Neural progenitor cell (in vitro differentiated cells): ENCODE measurements at places on chromosomes 11 and 22. TPM values are rescaled to one million over a fixed set of nuclear protein-coding genes. Genes with fewer than 3 reads are reported as not detected.
A peak's percentile ranks its signal among the peaks of the same experiment; 100 is the strongest.

GRCh38 chr22:35156945-35157344 is 91.0 kb downstream of the ISX start:
- no peak for DNase-seq

DNA sequence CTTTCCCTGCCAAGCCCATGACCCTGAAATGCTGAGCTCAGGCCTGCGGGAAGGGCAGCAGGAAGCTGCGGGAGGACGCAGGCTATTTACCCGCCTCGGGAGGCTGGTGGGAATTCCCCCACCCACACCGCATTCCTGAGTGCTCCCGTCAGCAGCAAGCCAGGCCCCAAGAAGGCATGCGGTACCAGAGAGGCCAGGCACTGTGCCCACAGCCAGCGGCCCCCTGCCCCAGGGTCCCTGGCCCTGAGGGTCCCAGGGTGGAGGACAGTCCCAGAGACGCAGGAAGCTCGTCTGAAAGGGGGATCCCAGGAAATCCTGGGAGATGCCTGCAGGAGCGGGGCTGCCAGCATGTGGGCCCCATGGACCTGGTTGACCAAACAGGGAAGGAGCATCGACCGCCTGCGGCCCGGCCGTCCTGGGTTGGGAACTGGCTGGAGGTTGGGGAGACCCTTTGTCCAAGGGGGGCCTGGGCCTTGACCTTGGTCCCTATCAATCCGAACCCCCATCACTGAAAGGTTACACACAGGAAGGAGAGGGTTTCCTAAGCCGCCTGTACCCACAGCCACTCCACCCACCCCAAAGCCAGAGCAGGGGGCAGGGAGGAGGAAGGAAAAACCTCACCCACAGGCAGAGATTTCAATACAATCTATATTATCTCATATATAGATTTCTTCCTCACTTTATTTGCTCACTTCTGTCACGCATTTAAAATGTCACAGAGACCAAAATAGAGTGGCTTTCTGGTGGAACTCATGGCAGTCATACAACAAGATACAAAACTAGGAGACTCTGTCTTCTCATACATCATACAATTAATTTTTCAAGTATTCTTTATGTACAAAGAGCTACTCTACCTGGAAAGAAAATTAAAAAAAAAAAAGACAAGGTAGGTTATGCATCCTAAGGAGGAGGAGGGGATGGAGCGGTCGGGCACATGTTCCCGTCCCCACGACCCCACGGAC is 17.1 kb downstream of the MAFF start:
- peak; percentile 65 for DNase-seq

- no peak for DNase-seq
Observed at GRCh38 chr22:48088251-48088650, 1325.8 kb downstream of the TBC1D22A start.

DNA sequence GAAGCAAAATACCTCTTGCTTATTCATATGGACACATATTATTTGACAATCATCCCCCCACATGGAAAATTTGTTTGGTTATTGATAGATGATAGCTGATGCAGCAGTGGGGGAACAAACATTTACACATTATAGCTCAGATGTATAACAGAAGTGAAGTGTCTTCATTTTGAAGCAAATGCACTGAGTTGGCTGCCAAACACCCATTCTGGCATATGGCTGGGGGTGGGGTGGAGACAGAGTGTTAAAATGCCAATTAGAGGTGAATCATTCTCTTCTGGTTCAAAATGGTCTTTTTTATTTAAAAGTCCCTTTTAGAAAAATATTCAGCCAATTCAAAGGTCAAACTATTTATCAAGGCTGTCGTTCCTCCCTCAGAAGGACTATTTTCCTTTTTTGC is 157.3 kb upstream of the TRPC6 start:
- DNase-seq, result no peak

DNA sequence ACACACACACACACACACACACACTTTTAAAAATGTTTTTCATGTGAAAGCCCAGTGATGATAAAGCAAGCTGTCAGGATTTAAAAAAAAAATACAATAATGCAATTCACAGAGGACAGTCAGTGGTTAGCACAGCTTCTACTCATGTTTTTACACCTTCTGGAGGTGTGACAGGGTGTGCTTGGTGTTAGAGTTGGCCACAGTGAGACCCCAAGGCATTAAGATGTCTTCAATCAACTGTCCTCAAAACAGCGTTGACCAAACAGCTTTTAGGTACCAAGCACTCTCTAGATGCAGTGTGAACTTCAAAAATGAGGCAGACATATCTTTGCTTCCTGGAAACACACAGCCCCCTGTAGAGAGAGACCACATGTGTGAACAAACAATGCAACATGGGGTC is 166.4 kb upstream of the TBCEL start:
- no peak for DNase-seq

DNA sequence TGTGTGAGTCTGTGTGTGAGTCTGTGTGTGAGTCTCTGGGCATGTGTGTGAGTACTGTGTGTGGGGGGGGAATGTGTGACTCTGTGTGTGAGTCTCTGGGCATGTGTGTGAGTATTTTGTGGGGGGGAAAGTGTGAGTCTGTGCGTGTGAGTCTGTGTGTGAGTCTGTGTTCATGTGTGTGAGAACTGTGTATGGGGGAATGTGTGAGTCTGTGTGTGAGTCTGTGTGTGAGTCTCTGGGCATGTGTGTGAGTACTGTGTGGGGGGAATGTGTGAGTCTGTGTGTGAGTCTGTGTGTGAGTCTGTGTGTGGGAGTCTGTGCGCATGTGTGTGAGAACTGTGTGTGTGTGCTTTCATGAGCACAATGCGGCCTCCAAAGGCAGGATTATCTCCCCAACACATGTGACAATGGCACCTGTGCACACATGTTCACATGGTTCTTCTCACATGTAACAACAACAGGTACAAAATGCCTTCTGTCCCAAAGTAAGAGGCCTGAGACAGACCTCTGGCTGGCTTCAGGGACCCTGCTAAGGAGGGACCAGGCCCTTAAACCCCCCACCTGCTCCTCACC is 1.6 kb downstream of the CD5 start:
- no peak for DNase-seq

DNA sequence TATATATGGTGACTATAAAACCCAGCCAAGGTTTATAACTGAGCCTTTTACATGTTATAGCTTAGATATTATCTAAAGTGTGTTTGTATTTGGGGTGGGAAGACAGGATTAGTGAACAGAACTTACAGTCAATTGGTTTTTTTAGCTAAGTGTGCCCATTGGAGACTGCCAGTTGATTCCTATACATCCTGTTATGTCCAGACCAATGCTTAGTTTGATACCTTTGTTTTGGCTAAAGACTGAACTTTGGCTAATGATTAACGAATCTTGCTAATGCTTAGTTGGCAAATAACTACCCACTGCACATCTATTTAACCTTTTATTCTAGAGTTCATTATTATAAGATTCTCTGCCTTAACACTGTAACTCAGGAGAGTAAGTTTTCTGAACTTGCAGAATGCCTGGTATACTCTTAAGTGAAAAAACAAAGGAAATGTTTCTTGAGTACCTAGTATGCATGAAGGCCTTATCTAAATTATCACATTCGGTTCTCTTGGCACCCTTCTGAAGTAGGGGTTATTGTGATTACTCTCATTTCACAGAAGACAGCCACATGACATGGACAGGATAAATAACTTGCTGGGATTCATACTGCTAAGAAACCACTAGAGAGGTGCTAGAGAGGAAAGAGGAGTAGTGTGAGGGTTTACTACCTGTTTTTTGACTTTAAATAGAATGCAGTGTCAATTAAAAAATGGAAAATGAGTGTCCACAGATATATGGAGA is 54.0 kb downstream of the KREMEN1 start:
- no peak for DNase-seq

DNA sequence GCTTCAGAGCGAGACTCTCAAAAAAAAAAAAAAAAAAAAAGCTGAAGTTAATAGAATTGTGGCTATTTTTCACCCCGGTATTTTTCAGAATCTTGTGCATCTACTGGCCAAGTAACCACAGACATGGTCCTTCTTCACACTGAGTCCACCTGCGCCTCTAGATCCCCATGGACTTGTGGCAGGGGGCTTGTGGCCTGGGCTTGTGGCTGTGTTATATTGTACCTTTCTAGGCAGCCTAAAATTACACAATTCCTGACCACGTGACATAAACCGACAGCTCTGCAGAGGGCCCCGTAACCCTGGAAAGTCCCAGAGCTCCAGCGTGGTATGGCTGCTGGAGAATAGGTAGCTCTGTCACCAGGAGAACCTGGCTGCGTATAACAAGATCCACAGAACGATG is 10.9 kb upstream of the NAALADL1 start:
- DNase-seq, result no peak

DNA sequence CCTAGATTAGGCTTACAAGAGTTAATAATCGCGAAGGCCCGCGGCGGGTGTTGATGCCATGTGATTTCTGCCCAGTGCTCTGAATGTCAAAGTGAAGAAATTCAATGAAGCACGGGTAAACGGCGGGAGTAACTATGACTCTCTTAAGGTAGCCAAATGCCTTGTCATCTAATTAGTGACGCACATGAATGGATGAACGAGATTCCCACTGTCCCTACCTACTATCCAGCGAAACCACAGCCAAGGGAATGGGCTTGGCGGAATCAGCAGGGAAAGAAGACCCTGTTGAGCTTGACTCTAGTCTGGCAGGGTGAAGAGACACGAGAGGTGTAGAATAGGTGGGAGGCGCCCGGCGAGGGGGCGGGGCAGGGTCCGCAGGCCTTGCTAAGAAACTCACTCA is 65.5 kb downstream of the AAMDC start:
- DNase-seq, result no peak

DNA sequence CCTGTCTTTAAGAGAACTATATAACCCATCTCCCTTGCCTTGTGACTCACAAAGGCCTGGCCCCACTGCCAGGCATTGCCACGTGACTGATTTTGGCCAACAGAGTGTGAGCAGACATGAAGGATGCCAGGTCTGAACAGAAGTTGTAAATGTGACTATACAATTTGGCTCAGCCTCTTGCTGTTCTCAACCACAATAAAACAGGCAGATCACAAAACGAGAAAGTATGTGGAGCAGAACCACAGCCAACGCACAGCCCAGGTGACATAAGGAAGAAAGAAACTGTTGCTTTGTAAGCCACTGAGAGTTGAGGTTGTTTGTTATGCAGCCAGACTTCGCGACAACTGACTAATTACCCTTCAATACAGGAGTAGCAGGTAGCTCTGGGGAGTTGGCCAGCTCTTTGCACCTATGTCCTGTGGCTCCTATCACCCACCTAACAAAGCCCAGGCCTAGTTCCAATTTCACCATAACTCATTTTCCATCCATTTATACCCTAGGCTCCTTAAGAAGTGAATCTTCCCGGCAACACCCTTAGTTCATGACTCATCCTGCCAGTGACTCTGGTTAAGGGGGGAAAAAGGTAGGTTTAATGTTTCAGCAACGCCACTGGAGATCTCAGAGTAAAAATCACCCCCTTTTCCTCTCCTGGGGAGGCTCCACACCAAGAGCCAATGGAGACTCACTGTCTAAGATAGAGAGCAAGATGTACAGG is 53.7 kb downstream of the GALNT18 start:
- no peak for DNase-seq

- no peak for DNase-seq
Observed at GRCh38 chr22:29747832-29748231, 19.0 kb downstream of the ZMAT5 start.

DNA sequence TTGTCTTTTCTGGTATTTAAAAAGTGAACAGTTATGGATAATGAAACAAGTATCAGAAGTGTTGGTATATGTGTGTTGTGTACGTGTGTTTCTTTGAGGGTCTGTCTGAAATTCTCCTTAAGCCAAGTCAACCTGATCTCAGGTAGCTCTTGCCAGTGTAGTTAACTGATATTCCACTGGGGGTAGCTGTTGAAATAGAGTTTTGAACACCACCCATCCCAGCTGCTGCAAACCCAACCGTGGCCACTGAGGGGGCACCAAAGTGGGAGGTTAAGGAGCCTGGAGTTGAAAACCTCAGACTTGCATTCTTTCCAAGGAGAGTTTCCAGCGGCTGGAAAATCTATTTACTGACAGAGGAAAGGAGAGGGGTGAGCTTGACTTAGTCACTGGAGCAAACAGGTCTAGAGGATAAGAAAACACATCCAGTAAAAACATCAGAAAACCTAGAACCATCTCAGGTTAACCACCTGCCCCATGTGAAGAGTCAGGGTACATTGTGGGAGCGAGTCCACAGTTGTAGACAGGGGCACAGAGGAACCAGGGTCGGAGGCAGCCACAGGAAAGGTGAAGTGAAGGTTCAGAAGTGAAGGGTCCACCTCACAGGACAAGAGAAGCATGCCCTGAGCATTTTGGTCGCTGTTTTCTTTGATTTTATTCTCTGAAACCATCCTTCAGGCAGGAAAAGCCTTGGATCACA is 8.8 kb upstream of the CUL5 start:
- DNase-seq, result peak; percentile 85

DNA sequence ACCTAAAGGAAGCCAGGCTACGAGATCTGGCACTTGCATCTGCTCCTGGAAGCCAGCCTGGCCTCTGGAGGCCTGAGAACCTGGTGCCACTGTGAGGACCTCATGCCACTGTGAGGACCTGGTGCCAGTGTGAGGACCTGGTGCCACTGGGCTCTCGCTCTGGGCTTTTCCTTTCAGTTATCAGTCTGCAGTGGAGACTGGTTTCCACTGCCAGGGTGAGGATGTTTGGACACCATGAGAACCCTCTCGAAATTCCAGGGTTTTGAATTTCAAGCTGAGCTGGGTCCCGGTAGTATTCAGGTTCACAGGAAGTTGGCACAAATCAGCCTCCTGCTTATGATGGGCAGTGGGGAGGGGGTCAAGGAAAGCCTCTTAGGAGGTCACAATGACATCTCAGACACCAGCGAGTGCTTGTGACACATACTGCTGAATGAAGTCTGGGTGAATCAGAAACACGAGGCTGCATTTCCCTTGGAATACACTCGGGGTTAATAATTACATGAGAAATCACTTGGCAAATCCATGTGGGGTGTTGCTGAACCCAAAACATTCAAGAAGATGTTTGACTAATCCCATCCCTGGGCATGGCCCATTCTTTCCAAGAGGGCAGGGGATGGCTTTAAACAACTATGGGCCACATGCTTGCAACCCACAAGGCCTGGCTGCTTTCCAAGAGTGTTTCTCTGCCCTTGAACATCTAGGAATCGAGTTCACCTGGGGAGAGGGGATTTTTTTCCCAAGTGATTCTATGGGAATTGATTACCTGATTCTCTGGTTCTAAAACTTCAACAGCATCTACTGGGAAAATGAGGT is 60.2 kb downstream of the LINC01488 start:
- DNase-seq, result no peak

- DNase-seq, result no peak
Observed at GRCh38 chr22:22961574-22961973, 74.0 kb downstream of the IGLL5 start.

BIRC3 gene
- total RNA-seq, result 0.09 TPM in 1 of 2 replicates, not detected in the other

OR52A1 gene
- total RNA-seq, result not detected in 2 replicates

MPPED1 gene
- 2.0 and 4.5 TPM in 2 replicates for total RNA-seq

KRTAP5-11 gene
- not detected in 2 replicates for total RNA-seq

TMEM132A gene
- 34.0 and 77.2 TPM in 2 replicates for total RNA-seq

CALCA gene
- total RNA-seq, result not detected in 2 replicates

SLC22A6 gene
- not detected in 2 replicates for total RNA-seq

UBQLNL gene
- 0.19 and 0.90 TPM in 2 replicates for total RNA-seq

CDC42BPG gene
- total RNA-seq, result 0.62 and 2.1 TPM in 2 replicates
